ENCODE measurements at places on chromosomes 16 and 17.

- DNase-seq = no peak
These were observed 16.2 kb downstream of the CYGB start for GRCh38 chr17:76521262-76521661.

DNA sequence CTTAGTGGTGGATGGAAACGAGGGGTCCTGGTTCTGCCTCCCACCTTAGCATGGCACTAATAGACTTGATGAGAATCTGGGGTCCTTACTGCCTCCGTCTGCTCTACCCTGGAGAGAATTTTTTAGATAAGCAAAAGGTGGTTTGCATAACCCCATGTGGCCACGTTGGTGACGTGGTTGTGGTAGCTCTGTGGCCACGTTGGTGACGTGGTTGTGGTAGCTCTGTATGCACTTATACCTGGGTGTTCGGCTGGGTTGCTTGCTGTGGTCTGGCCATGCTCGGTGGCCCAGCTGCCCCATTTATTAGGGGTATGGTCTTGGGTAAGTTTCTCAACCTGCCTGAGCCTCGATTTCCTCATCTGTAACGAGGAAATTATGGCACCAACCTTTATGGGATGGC, 13.0 kb downstream of the SPIRE2 start:
- no peak for DNase-seq

DNA sequence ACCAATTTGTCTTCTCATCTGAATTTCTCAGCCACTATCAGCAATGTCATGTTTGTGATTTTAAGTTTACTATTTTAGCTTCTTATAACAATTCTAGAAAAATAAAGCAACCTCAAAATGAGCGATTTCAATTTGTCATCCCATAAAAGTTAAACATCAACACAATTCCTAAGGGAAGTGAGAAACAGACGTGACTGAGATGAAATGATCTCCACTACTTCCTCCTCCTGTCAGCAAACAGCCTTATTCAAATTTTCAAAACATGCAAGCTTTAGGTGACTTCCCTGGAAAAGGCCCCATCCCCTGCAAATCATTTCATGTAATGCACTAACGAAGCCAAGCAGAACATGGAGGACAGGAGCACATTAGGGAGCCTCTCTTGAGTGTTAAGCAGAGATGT, 64.9 kb downstream of the ZNF652 start:
- no peak for DNase-seq

DNA sequence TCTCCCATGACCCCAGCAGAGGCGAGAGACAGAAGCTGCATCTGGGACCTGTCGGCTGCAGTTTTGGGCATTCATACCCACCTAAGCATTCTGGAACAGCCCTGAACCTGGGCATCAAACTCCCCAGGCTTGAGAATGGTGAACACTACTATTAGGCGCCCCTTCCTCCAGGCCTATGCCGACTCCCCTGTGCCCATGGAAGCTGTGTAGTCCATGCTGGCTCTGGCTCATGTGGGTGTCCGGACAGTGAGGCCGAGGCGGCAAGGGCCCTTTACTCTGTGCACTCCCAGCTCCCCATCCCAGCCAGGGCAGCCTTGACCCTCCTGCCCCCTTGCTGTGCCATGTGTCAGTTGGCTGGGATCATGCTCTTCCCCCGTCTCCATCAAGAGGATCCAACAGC, 89.0 kb upstream of the TOB1 start:
- DNase-seq = no peak

DNA sequence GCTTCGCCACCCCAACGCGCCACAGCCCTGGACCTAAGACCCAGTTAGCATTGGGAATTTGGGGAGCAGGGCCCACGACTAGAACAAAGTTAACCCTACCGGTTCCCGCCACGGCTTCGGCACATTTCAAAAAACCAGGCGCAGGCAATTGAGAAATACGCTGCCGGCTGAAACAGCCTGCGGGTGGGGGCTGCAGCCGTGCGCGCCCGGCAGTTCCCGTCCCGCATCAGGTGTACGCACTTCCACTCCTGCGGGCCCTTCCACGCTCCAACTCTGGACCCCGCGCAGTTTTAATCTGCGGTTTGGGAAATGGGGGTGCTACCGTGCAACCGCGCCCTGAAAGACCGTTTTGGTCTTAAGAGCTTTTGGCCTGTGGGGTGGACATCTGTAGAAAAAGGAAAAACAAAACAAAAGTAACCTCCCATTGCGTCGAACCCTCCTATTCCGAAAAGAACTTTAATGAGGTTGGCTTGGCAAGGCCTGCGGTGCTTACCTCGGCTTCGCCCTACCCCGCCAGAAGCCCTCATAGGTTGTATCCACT, 7.1 kb downstream of the IRX5 start:
- DNase-seq = peak; percentile 39
